ENCODE measurements at places on chromosomes 7 and 10.

- DNase-seq = no peak
These were observed 2.8 kb downstream of the GIMAP5 start for GRCh38 chr7:150740053-150740452.

- no peak for DNase-seq
These were observed 1.9 kb upstream of the GPER1 start for GRCh38 chr7:1085910-1086421.

- no peak for DNase-seq
These were observed 284.3 kb downstream of the PARD3 start for GRCh38 chr10:34530778-34531177.

GRCh38 chr7:90256778-90257177 is 11.8 kb downstream of the CFAP69 start:
- DNase-seq = no peak

DNA sequence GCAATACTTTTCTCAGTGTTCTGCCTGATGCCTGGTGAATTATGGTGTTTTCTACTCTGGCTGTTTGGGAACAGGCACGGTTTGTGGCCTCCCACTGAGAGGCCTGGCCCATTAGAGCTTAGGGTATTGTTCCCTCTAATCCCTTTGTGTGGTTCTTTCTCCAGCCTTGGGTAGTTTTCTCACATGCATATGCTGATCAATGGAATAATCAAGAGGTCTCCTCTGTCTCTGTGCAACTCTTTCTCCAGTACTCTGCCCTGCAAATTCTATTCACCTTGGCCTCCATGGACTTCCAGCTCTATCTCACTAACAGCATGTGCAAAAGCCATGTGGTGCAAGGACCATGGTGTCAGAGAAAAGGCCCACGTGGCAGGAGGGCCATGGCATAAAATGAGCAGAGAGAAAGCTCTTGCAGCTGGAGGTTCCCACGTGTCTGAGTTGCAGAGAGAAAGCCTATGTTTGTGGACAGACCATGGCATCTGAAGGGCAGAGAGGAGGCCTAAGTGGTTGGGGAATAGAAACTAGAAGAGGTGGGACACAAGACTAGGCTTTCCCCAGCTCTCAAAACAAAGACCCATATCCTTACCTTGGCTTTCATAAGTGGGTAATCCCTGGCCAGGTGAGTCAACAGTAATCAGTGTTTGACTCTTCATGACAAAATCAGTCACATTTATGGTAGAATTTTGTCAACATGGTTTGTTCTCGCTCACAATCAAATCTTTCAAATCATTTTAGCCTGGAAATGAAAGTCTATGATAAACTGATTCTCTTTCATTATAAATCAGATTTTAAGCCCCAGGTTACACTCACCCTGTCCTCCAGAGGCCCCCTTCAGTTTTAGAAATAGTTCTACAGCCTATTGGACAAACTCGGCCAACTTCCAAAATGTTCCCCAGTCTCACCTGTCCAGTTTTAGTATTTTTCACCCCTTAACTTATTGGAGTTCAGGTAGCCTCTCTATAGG is 17.3 kb downstream of the OPALIN start:
- DNase-seq = no peak

- DNase-seq = no peak
These were observed 1189.5 kb downstream of the GATA3 start for GRCh38 chr10:9243941-9244411.

- no peak for DNase-seq
These were observed 3.1 kb upstream of the TMEM26 start for GRCh38 chr10:61456095-61456789.

GRCh38 chr7:140447841-140448240 is 31.5 kb downstream of the MKRN1 start:
- no peak for DNase-seq

DNA sequence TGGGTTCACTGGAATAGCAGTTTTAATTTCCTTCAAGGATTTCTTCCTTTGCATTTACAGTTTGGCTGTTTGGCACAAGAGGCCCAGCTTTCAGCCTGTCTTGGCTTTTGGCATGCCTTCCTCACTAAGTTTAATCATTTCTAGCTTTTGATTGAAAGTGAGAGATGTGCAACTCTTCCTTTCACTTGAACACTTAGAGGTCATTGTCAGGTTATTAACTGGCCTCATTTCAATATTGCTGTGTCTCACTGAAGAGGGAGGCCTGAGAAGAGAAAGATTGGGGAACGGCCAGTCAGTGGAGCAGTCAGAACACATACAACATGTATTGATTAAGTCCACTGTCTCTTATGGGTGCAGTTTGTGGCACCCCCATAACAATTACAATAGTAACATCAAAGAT is 33.9 kb downstream of the PTTG1IP2 start:
- DNase-seq = no peak

DNA sequence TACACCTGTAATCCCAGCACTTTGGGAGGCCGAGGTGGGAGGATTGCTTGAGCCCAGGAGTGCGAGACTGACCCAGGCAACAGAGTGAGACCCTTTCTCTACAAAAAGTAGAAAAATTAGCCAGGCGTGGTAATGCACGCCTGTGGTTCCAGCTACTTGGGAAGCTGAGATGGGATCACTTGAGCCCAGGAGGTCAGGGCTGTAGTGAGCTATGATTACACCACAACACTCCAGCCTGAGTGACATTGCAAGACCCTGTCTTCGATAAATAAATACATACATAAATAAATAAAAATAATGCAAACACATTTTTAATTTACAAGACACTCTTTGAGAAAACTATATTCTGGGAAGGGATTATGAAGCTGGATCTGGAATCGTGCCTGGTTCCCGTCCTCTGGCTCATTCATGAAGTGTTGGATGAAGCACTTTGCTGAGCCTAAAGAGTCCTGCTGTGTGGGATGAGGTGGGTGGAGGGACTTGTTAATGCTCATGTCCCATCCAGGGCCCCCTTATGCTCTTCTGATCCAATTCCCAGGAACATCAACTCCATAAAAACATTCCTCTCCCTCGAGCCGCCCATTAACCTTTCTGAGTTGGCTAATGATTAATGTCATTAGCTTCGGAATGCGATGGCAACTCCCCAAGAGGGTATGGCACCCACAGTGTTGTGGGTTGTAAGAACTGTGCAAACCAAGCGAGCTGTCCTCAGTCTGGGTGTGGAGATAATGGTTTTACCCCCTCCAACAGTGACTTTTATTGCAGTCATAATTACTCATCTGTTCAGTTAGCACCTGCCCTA is 236.3 kb downstream of the BAMBI start:
- no peak for DNase-seq

DNA sequence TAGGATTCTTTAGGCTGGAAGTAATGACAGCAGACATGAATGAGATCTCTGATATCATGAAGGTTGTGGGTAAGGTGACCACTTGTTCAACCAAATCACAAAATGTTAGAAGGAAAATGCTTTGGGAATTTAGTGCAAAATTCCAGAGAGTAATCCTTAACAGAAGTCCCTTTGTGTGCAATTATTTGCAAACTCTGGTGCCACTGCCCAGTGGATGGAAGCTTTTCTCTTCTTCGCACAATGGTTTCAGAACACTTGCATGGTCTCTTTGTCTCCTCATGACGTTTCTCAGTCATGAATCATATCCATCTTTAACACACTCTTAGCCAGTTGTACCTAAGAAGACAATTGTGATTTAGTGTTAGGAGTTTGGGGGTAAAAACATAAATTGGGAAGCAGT is 570.4 kb upstream of the ANKRD30A start:
- no peak for DNase-seq

DNA sequence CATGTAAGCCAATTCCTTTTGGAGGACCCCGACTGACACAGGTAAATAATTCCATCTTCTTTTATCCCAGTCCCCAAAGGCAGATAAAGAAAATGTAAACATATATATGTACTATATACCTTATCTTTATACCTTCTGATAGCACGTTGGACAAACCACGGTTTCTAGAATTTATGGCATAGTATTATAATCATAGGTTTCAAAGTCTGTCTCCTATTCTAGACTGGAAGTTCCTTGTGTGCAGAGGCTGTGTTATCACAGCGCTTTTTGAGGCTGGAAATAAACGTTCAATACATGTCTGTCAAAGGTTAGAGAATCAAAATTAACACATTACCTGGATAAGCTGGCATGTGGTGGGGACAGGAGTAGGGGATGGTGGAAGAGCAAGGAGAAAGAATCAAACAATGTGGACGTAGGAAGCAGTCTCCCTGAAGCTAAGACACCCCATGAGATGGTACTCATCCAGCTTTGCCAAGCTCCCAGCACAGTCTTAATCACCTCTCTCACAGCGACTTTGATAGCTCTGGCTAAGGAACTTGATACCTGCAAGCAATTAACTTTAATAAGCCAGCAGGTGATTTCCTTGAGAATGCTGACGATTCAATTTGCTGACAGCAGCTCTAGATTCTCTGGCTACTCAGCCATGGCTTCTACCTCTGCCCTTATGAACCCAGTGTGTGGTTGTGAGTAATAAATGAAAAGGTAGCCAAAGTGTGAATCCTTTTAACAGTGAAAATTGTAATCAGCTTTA is 208.4 kb upstream of the LRRTM3 start:
- DNase-seq = peak; percentile 42

GRCh38 chr7:77569514-77570232 is 32.6 kb downstream of the PTPN12 start:
- no peak for DNase-seq

- no peak for DNase-seq
These were observed 557.0 kb upstream of the IGFBP3 start for GRCh38 chr7:46478046-46478445.

- DNase-seq = no peak
These were observed 28.8 kb downstream of the STN1 start for GRCh38 chr10:103889121-103889720.

DNA sequence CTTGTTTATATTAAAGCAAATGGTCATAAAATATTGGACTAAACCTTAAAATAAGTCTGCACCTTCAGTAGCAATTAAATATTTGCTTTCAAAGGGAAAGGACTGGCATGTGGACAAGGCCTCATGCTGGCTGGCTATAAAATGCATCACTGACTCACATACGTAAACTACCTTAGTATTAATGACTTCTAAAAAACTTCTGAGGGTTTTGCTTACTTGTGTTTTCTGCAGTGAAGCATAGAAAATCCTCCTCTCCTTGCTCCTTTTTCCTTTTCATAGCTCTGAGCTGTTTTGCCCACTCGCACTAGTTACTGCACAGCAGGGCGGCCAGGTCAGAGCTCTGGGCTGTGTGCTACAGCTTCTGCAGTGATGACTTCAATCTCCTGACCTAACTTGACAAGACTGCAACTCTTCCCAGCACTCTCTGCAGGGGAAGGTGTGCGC is 82.3 kb downstream of the CUL2 start:
- DNase-seq = no peak

DNA sequence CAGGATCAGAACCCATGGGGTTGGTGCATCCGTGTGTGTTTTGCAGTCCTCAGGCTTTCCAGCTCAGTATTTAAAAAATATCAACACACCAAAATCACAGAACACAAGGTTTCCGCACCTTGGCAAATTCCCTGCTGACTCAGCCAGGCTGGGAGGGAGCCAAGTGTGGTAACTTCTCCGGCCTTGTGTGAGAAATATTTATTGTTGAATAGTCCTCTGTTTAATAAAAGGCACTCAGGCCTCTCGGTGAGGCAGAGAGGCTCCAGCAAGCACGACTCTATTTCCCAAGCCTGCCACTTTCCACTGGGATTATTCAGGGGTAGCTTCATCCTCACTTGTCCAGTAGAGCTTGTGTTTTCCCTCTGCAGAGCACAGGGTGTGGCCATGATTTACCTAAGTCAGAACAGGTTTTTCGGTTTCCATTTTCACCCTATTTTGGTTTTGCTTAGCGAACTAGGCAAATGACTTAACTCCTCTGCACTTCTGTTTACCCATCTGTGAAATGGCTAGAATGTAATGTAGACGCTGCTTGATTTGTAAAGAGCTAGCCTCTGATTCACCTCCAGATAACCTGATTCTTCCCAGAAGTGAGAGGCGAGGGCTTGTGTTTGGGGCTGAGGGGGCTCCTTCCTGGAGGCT is 13.0 kb upstream of the CHST15 start:
- DNase-seq = no peak

- no peak for DNase-seq
These were observed 65.8 kb downstream of the NT5C2 start for GRCh38 chr10:103127241-103127640.

GRCh38 chr10:34596351-34596750 is 218.7 kb downstream of the PARD3 start:
- DNase-seq = no peak

- no peak for DNase-seq
These were observed 918 bp downstream of the DBNL start for GRCh38 chr7:44045226-44046014.

DNA sequence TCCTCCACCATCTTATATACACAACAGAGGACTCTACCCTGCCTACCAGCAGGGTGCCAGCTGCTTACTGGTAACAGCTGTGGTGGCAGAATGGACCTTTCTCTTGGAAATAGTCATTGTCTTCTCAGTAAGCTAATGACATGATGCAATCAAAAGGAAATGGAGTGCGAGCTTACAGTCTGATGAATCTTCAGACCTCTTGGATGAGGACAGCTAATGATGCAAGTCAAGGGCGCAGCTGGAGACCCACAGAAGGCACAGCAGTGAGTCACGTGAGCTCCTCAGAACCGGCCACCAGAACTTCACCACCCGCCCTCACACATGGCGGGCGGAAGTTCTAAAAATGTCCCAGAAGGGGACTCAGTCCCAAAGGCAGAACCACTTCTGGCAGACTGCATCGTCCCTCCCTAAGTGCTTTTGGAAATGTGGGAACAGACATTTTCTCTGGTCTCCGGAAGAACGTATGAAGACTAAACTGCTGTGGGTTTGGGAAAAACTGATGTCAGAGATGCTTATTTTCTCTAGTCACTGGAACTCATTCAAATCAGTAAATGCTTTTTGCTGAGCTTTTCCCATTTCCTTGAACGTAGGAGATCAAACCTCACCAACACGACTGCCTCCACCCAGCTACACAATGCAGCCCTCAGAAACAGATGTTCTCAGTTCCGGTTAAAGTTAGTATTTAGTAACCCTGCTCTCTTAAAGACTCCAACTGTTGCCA is 96.4 kb downstream of the FAS start:
- DNase-seq = peak; percentile 40

- no peak for DNase-seq
These were observed 533.7 kb upstream of the IGFBP3 start for GRCh38 chr7:46454816-46455215.

GRCh38 chr10:7340179-7340874 is 70.5 kb downstream of the SFMBT2 start:
- DNase-seq = no peak

- DNase-seq = no peak
These were observed 279.2 kb downstream of the PRPF18 start for GRCh38 chr10:13865758-13866491.

Measured in mucosa of descending colon (tissue), 3 donors.